T-cell (primary cell): ENCODE measurements at places on chromosomes 16 and 17.

DNA sequence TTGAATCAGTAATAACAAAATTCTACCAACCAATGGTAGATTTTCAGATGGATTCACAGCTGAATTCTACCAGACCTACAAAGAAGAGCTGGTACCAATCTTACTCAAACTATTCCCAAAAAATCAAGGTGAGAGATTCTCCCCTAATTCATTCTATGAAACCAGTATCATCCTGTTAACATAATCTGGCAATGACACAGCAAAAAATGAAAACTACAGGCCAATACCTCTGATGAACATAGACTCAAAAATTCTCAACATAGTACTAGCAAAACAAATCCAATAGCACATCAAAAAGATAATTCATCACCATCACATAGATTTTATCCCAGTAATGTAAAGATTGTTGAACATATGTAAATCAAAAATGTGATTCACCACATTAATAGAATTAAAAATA lies 234.4 kb upstream of the KIF2B start:
- DNase-seq: no peak

DNA sequence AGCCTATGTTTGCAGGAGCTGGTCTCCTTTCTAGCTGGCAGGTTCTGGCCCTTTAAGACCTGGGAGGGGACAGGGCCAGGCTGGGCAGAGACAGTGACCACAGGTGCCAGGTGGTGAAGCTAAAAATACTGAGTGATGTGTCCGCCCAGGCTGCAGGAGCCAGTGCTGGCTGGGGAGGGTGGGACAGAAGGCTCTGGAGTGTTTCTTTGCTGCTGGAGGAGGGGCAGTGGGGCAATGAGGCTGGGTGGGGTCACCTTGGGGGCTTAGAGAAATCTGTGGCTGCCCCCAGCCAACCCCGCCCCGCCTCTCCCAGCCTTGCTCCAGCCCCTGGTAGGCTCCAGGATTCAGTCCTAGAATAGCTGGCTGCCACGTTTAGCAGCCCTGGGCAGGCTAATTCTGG lies 30.4 kb upstream of the SBK1 start:
- DNase-seq: no peak

GRCh38 chr16:56724191-56724590 lies 5.7 kb upstream of the NUP93 start:
- DNase-seq: no peak

GRCh38 chr17:74149597-74150427 lies 53.7 kb upstream of the RPL38 start:
- DNase-seq: no peak

DNA sequence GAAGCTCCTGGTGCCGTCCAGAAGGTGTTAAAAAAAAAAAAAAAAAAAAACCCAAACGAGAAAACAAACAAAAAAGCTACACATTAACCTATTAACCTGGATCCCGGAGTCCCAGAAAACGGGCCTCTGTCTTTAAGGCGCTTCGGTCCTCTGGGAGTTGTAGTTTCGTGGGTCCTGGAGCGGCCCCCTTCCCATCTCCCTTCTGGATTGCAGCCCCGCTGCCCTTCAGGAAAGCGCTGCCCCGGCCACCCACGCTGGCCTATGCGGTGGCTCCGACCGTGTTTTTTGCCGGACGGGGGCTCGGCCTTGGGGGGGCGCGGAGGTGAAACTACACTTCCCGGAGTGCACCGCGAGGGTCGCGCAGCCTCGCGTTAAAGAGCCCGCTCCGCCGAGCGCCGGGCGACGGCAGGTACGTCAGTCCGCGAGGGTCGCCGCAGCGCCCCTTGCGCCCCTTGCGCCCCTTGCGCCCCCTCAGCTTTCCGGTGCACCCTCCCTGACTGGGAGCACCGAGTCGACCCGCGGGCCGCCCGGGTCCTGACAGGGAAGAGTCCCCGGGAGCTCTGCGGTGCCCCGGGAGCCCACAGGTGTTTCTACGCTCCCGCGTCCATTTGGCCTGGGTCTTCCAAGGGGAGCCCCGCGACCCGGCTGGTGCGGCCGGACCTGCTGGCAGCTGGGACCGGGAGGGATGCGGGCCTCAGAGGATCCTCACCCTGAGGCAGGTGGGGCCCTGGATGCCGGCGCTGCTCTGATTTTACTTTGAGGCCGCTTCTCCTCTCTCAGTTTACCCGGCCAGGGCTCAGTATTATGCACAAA lies at the start of gene FCSK:
TSS of gene FCSK (plus strand) at position 374 of the 813 bp plus-strand sequence. CDS start 8,596 bp downstream, outside the sequence.
- peak; percentile 75 for DNase-seq

- DNase-seq: peak; percentile 66
These were observed 3.9 kb upstream of the KRT28 start for GRCh38 chr17:40803617-40804082.

GRCh38 chr16:74811911-74812310 lies 37.3 kb upstream of the FA2H start:
- DNase-seq: no peak

DNA sequence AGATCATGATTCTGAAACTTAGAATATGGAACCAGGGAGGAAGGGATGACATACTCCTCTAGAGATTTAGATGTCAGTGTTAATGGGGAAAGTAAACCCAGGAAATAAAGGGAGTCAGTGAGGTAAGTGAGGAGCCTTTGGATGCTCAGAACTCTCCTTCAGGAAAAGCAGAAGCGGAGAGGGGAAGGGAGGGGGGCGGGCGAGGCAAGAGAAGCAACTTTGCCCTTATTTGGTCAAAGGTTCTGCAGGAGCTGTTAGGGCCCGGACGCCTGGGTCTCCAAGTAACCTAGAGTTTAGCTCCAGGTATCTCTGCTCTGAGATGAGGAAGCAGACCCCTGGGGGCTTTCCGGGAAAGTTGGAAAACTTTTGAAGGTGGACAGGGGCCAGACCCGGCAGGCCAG lies 1.3 kb downstream of the PFN1 start:
- no peak for DNase-seq

DNA sequence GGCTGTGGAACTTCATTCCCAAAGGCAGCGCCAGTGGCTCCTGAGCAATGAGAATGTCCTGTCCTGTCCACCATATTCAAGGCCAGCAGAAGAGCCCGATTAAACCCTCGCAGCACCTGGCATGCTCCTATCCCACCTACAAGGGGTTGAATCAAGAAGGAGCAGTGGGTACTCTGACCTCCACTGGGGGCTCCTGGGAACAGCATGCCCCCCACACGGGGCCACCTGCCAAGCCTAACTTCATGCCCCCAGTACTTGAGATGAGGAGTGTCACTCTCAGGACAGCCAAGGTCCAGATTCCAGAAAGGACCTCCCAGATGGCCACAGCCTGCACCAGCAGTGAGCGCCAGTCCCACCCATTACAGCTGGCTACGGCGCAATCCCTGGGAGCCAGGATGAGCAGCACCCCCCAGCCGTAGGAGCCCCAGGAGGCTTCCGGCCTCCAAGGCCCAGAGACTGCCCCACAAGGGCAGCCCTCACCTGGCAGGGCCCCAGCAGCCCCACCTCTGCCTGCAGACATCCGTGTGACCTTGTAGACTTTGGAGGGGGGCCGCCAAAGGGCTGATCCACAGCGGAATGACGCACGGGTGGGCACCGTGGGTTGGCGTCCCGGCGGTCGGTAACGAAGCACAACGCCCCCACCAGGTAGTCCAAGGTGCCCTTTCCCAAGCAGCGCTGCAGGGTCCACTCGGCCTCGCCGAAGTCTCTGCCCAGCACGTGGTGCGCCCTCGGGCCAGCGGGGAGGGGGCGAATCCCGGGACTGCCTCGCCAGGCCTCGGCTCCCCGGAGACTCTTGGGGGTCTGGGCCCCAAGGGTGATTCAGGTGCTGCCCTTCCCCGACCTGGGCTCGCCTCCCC lies 1.0 kb upstream of the MPDU1 start:
- DNase-seq: no peak

DNA sequence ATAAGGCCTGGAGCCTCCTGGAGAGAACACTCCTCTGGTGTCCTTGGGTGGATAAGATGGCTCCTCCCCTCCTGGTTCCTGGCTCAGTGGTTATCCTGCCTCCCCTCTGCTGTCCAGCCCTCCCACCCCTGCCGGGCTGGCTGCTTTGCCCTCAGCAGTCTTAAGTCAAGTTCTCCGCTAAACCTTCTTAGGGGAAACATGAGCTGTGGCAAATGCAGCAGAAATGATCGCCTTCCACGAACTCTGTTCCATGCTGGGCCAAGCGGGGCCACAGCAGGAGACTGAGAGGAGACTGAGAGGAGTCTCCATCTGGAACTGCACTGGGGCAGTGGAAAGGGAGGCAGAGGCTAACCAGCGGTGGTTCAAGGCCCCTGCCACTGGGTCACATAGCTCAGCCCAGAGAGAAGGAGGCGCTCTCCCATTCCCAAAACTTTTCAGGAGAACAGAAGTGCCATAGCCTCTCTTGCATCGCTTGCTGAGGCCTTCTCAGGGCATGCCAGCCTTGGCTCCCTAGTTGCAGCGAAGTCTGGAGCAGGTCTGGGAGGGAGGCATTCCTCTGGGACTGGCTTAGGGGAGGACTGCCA lies 26.9 kb downstream of the TNS4 start:
- no peak for DNase-seq
